Activated CD4-positive, alpha-beta T cell treated with anti-CD3 and anti-CD28 coated beads for 36 hours (primary cell): ENCODE measurements at places on chromosomes 3 and 15. TPM values are rescaled to one million over a fixed set of nuclear protein-coding genes. Genes with fewer than 3 reads are reported as not detected.

GRCh38 chr3:140432229-140432669, 245.6 kb upstream of the TRIM42 start:
- DNase-seq: no peak
- H3K27me3 ChIP-seq: peaks cover 11% of the 10 kb centered on the region
- H3K27ac ChIP-seq: no peak overlapping the region
- H3K36me3 ChIP-seq: no peaks in the 10 kb centered on the region

- no peaks in the 10 kb centered on the region for H3K27me3 ChIP-seq
- H3K4me3 ChIP-seq: no peak overlapping the region
- DNase-seq: no peak
- H3K4me1 ChIP-seq: peaks cover 59% of the 10 kb centered on the region
- no peaks in the 10 kb centered on the region for H3K36me3 ChIP-seq
- H3K27ac ChIP-seq: no peak overlapping the region
Observed at GRCh38 chr3:153287017-153287416, 125.0 kb downstream of the RAP2B start.

- H3K4me3 ChIP-seq: peak overlapping the region; percentile 83
- H3K4me1 ChIP-seq: peaks cover 61% of the 10 kb centered on the region
- peak; percentile 38 for DNase-seq
- H3K27me3 ChIP-seq: no peaks in the 10 kb centered on the region
- H3K36me3 ChIP-seq: peaks cover 57% of the 10 kb centered on the region
- peak overlapping the region; percentile 97 for H3K27ac ChIP-seq
Observed at GRCh38 chr3:122563717-122564025, 429 bp downstream of the PARP9 start.

The AVEN gene
- total RNA-seq: 10.7 TPM

The ROPN1 gene
- total RNA-seq: not detected

DNA sequence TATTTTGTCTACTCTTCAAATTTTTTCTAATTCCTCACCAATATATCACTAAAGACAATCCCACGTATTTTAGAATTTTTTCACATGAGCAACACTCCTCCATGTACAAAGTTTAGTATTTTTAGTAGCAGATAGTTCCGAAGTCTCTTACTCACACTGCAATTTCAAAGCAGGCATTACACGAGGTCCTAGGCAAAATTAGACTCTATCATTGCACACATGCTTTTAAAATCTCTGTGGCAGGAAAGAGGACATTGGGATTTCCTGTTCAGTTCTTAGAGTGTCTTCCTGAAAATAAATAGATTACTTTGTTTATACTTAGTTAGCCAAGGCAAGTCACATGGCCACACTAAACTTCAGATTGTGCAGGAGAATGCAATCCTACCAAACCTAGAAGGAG, 847.7 kb downstream of the ROBO2 start:
- H3K4me3 ChIP-seq: no peak overlapping the region
- no peak for DNase-seq
- no peaks in the 10 kb centered on the region for H3K27me3 ChIP-seq
- H3K4me1 ChIP-seq: no peaks in the 10 kb centered on the region
- no peak overlapping the region for H3K27ac ChIP-seq

DNA sequence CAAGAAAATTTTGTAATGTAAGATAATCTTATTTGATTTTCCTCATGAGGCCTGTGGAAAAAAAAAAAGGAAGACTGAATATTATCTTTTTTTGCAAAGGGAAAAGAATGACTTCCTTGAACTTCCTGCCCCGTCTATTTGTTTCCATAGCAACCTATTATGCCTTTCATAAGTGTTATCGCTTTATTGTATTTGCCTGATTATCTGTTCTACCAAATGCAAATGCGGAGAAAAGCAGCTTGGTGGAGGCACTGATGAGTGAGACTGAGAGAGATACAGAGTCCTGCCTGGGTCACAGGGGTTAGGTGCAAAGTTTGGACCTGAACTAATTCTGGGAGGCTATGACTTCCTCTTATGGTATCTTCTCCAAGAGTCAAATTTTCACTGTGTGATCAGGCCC, 334.0 kb upstream of the KCNMB2 start:
- no peak overlapping the region for H3K27ac ChIP-seq
- no peaks in the 10 kb centered on the region for H3K27me3 ChIP-seq
- H3K4me3 ChIP-seq: no peak overlapping the region
- no peak for DNase-seq
- no peaks in the 10 kb centered on the region for H3K4me1 ChIP-seq

The ISLR2 gene
- not detected for total RNA-seq

The NEK10 gene
- 0.57 TPM for total RNA-seq

DNA sequence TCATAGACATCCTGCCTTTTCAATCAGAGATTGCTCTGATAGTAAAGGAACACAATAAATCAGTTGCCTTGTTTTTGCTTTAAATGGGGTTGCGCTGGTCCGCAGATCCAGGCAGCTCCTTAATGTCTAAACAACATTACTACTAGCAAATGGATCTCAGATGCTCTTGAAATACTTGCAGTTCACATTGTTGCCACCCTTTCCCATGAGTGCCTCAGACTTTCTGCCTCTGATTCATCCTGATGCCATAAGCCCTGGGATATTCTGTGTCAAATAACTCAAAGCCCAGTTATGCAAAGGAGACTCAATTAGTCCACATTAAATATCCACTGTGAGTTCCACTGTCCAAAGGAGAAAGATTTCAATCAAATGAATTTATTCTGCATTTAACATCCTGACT, 196.7 kb downstream of the PLCH1 start:
- no peak overlapping the region for H3K4me3 ChIP-seq
- H3K36me3 ChIP-seq: no peaks in the 10 kb centered on the region
- peaks cover 14% of the 10 kb centered on the region for H3K4me1 ChIP-seq
- no peaks in the 10 kb centered on the region for H3K27me3 ChIP-seq

The XIRP1 gene
- total RNA-seq: 2.2 TPM
